ENCODE measurements at places on chromosomes 1 and 21. TPM values are rescaled to one million over a fixed set of nuclear protein-coding genes. Genes with fewer than 3 reads are reported as not detected.

PRDM15 gene
- total RNA-seq = 10.1 TPM

RNPC3 gene
- 18.0 TPM for total RNA-seq

C1QA gene
- not detected for total RNA-seq

CYP4Z1 gene
- total RNA-seq = not detected

MRAP gene
- not detected for total RNA-seq

DNA sequence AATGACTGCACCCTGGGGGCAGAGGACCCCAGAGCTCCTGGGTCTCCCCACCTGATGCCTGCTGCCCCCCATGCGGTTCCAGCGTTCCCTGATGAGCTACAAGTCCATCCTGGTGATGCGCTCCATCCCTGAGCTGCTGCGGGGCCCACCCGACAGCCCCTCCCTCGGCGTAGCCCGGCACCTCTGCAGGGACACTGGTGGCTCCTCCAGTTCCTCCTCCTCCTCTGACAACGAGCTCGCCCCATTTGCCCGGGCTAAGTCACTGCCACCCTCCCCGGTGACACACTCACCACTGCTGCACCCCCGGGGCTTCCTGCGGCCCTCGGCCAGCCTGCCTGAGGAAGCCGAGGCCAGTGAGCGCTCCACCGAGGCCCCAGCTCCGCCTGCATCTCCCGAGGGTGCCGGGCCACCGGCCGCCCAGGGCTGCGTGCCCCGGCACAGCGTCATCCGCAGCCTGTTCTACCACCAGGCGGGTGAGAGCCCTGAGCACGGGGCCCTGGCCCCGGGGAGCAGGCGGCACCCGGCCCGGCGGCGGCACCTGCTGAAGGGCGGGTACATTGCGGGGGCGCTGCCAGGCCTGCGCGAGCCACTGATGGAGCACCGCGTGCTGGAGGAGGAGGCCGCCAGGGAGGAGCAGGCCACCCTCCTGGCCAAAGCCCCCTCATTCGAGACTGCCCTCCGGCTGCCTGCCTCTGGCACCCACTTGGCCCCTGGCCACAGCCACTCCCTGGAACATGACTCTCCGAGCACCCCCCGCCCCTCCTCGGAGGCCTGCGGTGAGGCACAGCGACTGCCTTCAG is 35.5 kb downstream of the TRIM11 start:
- no peak overlapping the region for H3K27ac ChIP-seq
- H3K36me3 ChIP-seq = no peaks in the 10 kb centered on the region
- DNase-seq = no peak
- H3K27me3 ChIP-seq = no peaks in the 10 kb centered on the region
- no peak overlapping the region for H3K4me3 ChIP-seq
- H3K4me1 ChIP-seq = no peaks in the 10 kb centered on the region

GRCh38 chr1:244075247-244075722 is 24.2 kb downstream of the ZBTB18 start:
- H3K36me3 ChIP-seq = no peaks in the 10 kb centered on the region
- H3K27me3 ChIP-seq = no peaks in the 10 kb centered on the region
- H3K27ac ChIP-seq = peak overlapping the region; percentile 82
- H3K4me1 ChIP-seq = peaks cover 27% of the 10 kb centered on the region
- DNase-seq = no peak

DNA sequence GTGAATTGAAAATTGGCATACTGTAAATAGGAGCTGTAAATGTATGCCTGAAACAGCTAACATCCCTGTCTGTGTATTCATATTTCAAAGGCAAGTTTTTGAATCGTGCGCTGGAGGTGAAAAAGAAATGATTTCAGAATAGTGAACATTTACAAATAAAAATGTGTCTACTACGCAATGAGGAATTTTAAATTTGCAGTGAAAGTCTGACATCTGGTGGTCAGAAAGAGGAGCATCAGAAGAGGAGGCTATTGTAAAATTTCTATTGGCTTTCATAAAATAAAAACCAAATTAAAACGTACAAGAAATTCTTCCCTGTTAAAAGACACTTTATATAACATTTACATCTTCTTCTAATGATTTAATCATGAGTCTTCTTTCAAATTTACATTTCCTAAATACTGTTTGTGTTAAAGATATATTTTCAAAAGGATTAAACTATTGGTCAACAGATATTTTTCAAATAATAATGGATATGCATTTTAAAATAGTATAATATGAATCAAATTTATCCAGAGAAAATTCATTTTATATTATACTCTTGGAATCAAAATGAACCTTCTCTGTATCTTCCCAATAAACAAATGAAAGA is 113.7 kb upstream of the RRP15 start:
- no peak overlapping the region for H3K27ac ChIP-seq
- no peak overlapping the region for H3K4me3 ChIP-seq
- H3K4me1 ChIP-seq = no peaks in the 10 kb centered on the region
- H3K36me3 ChIP-seq = no peaks in the 10 kb centered on the region
- DNase-seq = no peak

- DNase-seq = peak; percentile 80
- peaks cover 49% of the 10 kb centered on the region for H3K4me1 ChIP-seq
- no peak overlapping the region for H3K4me3 ChIP-seq
- H3K36me3 ChIP-seq = peaks cover 26% of the 10 kb centered on the region
- H3K27me3 ChIP-seq = no peaks in the 10 kb centered on the region
- peak overlapping the region; percentile 89 for H3K27ac ChIP-seq
These were observed 63.4 kb downstream of the CD2 start for GRCh38 chr1:116817582-116818064.

DNA sequence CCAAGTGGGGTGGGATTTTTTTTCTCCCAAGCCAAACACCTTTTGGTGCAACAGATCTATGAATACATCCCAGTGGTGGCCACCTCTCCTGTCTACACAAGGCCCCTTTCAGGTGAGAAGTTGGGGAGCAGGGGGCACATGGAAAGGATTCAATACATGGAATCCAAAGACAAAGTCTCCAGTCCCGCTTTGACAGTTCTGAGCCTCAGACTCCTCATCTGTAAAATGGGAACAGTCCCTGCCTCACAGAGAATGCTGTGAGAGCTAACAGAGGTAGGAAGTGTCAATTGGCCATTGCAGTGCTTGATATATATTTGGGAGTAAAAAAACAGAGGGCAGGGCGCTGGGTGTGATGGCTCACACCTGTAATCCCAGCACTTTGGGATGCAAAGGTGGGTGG is 26.7 kb upstream of the ZNF436 start:
- no peaks in the 10 kb centered on the region for H3K27me3 ChIP-seq
- no peaks in the 10 kb centered on the region for H3K36me3 ChIP-seq
- no peak for DNase-seq
- H3K27ac ChIP-seq = peak overlapping the region; percentile 2
- H3K4me3 ChIP-seq = no peak overlapping the region

GRCh38 chr1:194281376-194281775 is 1095.0 kb upstream of the B3GALT2 start:
- H3K27me3 ChIP-seq = no peaks in the 10 kb centered on the region
- DNase-seq = no peak
- H3K36me3 ChIP-seq = peaks cover 6% of the 10 kb centered on the region
- H3K27ac ChIP-seq = peak overlapping the region; percentile 4
- H3K4me1 ChIP-seq = peaks cover 6% of the 10 kb centered on the region

DNA sequence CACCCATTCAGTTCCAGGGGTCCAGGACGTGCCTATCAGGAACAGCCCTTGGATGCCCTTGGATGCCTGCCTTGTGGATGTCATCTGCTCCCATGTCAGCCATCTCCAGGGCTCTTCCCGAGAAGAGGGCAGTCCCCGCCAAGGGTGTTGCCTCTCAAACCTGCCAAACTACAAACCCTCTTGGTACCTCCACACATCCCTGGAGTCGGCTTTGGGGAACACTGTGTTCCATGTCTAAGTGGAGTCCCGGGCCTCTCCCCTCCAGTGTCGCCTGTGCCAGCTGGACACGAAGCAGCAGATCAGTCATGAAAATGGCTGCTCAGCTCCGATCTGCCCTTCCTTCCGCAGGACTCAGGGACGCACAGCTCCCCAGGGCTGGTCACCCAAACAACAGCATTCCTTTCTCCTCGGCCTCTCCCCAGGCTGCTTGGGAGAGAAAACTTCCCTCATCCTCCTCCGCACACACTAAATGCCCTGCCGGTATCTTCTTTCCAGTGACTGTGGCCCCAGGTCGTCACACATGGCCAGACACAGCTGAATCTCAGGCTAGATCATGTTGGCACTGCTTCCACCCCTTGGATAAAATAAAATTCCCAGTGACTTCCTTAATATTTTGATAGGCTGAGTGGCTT is 53.4 kb downstream of the GALNT2 start:
- H3K36me3 ChIP-seq = peaks cover 31% of the 10 kb centered on the region
- no peaks in the 10 kb centered on the region for H3K27me3 ChIP-seq
- H3K27ac ChIP-seq = no peak overlapping the region
- DNase-seq = no peak

GRCh38 chr1:173050865-173051264 is at the start of gene TNFSF18:
Gene TNFSF18, minus strand, starts transcription at chr1:173050941. Its CDS starts 45 bp downstream, at chr1:173050896.
- H3K4me3 ChIP-seq = no peak within 1 kb of the TSS
- H3K4me1 ChIP-seq = peaks cover 3% of the 10 kb centered on the region
- no peak for DNase-seq
- H3K27ac ChIP-seq = no peak within 1 kb of the TSS
- H3K36me3 ChIP-seq = peaks cover 1% of the 10 kb centered on the region

- H3K27me3 ChIP-seq = no peaks in the 10 kb centered on the region
- peaks cover 36% of the 10 kb centered on the region for H3K36me3 ChIP-seq
- H3K27ac ChIP-seq = no peak overlapping the region
- H3K4me1 ChIP-seq = peaks cover 10% of the 10 kb centered on the region
- no peak for DNase-seq
- H3K4me3 ChIP-seq = no peak overlapping the region
These were observed 59.3 kb downstream of the ACP6 start for GRCh38 chr1:147611021-147611426.

Measured in activated naive CD8-positive, alpha-beta T cell treated with anti-CD3 and anti-CD28 coated beads for 36 hours (primary cell).